PC-3 (cell line): ENCODE measurements at places on chromosomes 12 and 14. TPM values are rescaled to one million over a fixed set of nuclear protein-coding genes. Genes with fewer than 3 reads are reported as not detected.

DNA sequence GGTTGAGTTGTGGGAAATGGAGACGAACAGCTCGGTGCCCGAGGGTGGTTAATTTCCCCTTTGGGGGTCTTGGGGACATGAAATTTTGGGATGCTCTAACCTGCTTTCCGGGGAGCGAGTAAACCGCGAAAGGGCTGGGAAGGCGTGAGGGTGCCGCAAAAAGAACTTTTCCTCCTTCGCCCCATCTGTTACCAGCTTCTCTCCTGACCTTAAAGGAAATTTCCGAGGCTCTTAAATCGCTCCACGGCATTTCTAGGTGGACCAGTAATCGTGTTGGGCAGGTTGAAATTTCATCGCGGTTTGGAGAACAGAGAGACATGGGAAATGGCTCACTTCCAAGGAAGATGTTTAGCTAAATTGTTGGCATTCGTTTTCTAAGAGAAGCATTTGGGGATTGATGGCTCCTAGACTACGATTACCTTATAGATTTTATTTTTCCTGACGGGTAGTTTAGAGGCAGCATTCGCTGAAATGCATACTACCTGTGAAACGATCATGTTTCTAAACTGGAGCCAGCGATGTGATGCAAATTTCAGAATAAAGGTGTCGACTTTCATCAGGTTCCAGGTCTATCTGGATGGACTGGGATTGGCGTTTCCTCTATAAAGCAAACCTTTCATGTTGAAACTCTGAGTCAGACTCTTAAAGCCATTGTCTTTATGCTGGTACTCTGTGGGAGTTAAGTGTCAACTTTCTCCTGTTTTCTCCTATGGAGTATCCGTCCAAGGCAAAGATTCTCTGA lies 414.5 kb downstream of the PCNX1 start:
- peaks cover 26% of the 10 kb centered on the region for H3K4me1 ChIP-seq
- H3K27me3 ChIP-seq: no peaks in the 10 kb centered on the region
- peak overlapping the region; percentile 90 for H3K27ac ChIP-seq
- 0 out of 2 replicates have a peak, but pooled peaks cover 7% of the 10 kb centered on the region for H3K36me3 ChIP-seq

GRCh38 chr12:4270831-4271716 lies 2.5 kb upstream of the CCND2 start:
- no peaks in the 10 kb centered on the region for H3K36me3 ChIP-seq
- H3K4me1 ChIP-seq: no peaks in the 10 kb centered on the region
- no peak overlapping the region for H3K4me3 ChIP-seq
- peaks cover 87% of the 10 kb centered on the region for H3K27me3 ChIP-seq

GRCh38 chr14:103460415-103460814 lies 62.2 kb downstream of the CKB start:
- no peak overlapping the region for H3K27ac ChIP-seq
- no peaks in the 10 kb centered on the region for H3K27me3 ChIP-seq
- H3K4me1 ChIP-seq: no peaks in the 10 kb centered on the region
- no peak for DNase-seq
- peaks cover 35% of the 10 kb centered on the region; the same call in 1 of the 2 replicates for H3K36me3 ChIP-seq

DNA sequence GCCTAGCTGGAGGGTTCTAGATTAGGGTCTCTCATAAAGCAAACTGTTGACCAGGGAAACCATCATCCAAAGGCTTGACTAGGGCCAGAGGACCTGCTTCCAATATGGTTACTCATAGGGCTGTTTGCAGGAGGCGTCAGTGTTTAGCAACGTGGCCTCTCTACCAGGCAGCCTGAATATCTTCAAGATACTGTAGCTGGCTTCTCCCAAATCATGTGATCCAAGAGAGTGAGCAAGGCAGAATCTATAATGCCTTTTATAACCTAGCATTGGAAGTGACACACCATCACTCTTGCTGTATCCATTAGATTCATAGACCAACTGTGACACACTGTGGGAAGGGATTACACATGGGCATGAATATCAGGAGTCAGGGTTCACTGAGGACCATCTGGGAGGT lies 17.3 kb downstream of the TPH2 start:
- H3K4me1 ChIP-seq: peaks cover 10% of the 10 kb centered on the region; the same call in 1 of the 2 replicates
- DNase-seq: no peak
- no peaks in the 10 kb centered on the region for H3K36me3 ChIP-seq
- no peak overlapping the region for H3K27ac ChIP-seq
- no peaks in the 10 kb centered on the region for H3K27me3 ChIP-seq

- no peak for DNase-seq
- no peak overlapping the region for H3K4me3 ChIP-seq
- no peaks in the 10 kb centered on the region for H3K4me1 ChIP-seq
- H3K27me3 ChIP-seq: no peaks in the 10 kb centered on the region
Observed at GRCh38 chr12:49794811-49795653, 33.2 kb downstream of the NCKAP5L start.

DNA sequence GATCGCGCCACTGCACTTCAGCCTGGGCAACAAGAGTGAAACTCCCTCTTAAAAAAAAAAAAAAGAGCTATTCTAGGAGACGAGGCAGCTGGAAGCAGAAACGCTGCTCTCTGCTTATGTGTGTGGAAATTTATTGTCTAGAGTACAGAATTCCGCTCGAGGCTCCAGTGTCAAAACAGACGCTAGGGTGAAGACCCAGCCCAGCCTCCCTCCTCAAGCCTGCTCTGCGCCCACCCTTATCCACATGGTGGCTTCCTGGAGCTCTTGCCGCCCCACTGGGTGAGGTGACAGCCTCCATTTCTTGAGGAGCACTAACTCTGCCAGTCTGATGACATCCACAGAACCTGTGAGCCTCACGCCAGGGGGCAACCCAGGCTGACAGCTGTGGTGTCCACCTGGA lies 49.5 kb upstream of the DLK1 start:
- H3K27me3 ChIP-seq: no peaks in the 10 kb centered on the region
- H3K27ac ChIP-seq: no peak overlapping the region
- no peak for DNase-seq
- no peak overlapping the region for H3K4me3 ChIP-seq
- no peaks in the 10 kb centered on the region for H3K36me3 ChIP-seq
- peaks cover 16% of the 10 kb centered on the region for H3K4me1 ChIP-seq

GRCh38 chr12:132761032-132761920 lies at the start of gene ANKLE2:
TSS of gene ANKLE2 (minus strand) at chr12:132761832. CDS start at chr12:132761798, 34 bp downstream.
- H3K27me3 ChIP-seq: no peaks in the 10 kb centered on the region
- peaks cover 7% of the 10 kb centered on the region; the same call in 1 of the 2 replicates for H3K36me3 ChIP-seq
- peaks cover 15% of the 10 kb centered on the region for H3K4me1 ChIP-seq
- H3K27ac ChIP-seq: peak within 1 kb of the TSS; percentile 86
- peak within 1 kb of the TSS; percentile 77 for H3K4me3 ChIP-seq

- H3K27me3 ChIP-seq: no peaks in the 10 kb centered on the region
- H3K4me3 ChIP-seq: no peak overlapping the region
- H3K36me3 ChIP-seq: no peaks in the 10 kb centered on the region
- DNase-seq: no peak
Observed at GRCh38 chr12:93536111-93536765, 36.2 kb upstream of the SOCS2 start.

DNA sequence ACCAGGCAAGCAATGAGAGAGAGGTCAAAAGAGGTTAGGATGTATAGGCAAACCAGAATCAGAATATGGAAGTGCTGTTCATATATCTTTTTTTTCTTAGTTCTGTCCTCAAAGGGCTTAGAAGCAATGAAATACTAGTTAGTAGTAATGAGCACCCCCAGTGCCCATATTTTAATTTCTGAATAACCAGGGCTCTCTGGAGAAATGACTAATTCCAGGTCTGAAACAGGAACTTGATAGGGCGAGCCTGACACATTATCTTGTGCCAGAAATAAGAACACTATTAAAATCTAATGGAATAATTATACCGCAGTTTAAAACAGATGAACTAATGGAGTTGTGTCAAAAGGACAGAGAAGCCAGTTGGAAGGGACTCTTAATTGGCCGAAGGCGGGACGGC lies 30.9 kb downstream of the BICDL1 start:
- no peaks in the 10 kb centered on the region for H3K27me3 ChIP-seq
- H3K27ac ChIP-seq: peak overlapping the region; percentile 37; the same call in 1 of the 2 replicates
- no peak for DNase-seq
- H3K4me3 ChIP-seq: no peak overlapping the region

DNA sequence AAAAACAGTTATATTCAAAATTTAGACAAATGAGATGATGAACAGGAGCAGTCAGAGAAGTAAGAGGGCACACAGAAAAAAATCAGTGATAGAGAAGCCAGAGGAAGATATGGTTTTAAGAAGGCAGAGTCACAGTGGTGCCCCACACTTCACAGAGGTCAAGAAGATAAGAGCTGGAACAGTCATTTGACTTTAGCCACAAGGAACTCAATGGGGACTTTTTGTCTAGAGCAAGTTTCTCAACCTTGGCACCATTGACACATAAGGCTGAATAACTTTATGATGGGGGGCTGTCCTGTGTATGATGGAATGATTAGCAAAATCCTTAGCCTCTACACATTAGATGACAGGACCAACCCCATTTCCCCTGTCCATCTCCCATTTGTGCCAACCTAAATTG lies 172.8 kb upstream of the PLEKHG7 start:
- H3K27me3 ChIP-seq: no peaks in the 10 kb centered on the region
- H3K27ac ChIP-seq: no peak overlapping the region
- H3K4me1 ChIP-seq: no peaks in the 10 kb centered on the region
- DNase-seq: no peak
- H3K4me3 ChIP-seq: no peak overlapping the region

DNA sequence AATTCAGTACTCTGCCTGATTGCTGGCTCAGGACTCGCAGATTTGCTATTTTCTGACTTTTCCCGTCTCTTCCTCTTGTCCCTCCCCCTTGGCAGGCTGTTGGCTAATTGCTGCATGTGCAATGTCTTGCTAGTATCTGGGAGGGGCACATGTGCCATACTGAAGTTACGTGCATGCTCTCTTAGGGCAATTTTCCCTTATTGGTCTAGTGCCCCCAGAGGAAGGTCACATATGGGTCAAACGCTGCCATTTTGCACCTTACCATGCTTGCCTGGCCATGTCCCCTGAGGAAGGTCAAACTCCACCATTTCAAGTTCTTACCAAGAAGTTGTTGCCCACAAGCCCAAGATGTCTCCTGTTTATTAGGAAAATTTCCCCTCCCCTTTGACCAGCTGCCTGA lies 13.9 kb upstream of the ERC1 start:
- no peak overlapping the region for H3K4me3 ChIP-seq
- H3K27me3 ChIP-seq: no peaks in the 10 kb centered on the region
- no peak overlapping the region for H3K27ac ChIP-seq
- no peak for DNase-seq

DNA sequence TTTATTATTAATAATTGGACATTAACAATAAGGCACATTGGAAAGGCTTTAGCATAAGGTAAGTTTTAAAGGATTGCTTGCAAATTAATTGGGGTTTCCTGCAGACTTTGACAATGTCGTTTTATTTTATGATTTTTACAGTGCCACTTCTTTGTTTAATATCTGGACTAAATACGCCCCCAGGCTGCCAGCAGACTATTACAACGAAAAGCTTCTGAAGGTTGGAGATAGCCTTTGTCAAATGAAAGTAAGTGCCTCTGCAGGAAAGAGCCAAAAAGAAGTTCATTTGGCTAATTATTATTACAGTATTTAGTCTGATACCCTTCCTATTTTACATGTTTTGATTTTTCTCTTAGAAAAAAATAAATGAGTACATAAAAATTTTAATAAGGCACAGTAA lies 11.3 kb downstream of the CFAP54 start:
- no peaks in the 10 kb centered on the region for H3K27me3 ChIP-seq
- no peaks in the 10 kb centered on the region for H3K36me3 ChIP-seq
- H3K4me3 ChIP-seq: peak overlapping the region; percentile 14; the same call in 1 of the 2 replicates
- peaks cover 27% of the 10 kb centered on the region for H3K4me1 ChIP-seq
- peak overlapping the region; percentile 84 for H3K27ac ChIP-seq

DNA sequence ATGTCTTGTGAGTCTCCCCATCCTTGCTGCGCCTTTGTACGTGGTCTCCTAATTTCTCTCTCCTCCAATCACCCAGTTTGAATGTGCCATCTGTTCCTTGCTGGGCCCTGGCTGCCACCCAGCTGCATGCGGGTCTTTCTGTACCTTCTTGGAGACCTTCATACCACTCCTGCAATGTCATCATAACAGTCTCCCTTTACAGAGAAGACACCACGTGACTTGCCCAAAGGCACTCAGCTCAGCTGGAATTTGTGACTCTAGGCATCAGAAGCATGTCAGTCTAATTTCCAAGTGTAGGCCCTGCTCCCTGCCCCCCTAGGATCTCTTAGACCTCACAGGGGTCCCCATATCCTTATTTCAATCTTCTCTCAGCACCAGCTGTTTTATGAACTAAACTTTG lies 284.2 kb downstream of the TTC8 start:
- H3K27me3 ChIP-seq: no peaks in the 10 kb centered on the region; the same call in 1 of the 2 replicates
- no peak for DNase-seq
- no peaks in the 10 kb centered on the region for H3K36me3 ChIP-seq

DNA sequence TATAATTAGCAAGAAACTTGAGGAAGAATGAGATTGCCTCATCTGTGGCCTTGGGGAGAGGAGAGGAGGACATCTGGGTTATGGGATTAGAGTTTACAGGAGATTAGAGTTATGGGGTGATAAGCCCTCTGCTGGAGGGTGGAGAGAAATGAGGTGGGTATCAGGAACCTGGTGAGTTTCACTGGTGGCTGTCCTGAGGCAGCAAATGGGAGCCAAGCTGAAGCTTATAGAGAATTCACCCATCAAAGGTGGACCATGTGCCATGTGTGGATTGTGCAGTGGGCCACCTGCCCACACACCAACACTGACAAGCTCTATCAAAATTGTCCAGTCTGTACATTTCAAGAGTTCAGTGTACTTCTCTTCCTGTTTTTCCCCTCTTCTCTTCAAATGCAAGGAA lies 135.3 kb downstream of the AEBP2 start:
- H3K4me3 ChIP-seq: no peak overlapping the region
- H3K27me3 ChIP-seq: no peaks in the 10 kb centered on the region
- H3K36me3 ChIP-seq: no peaks in the 10 kb centered on the region
- DNase-seq: no peak
- H3K27ac ChIP-seq: no peak overlapping the region
- H3K4me1 ChIP-seq: peaks cover 7% of the 10 kb centered on the region; the same call in 1 of the 2 replicates

- DNase-seq: no peak
- no peaks in the 10 kb centered on the region for H3K36me3 ChIP-seq
- H3K27ac ChIP-seq: no peak overlapping the region
- H3K27me3 ChIP-seq: peaks cover 78% of the 10 kb centered on the region
Observed at GRCh38 chr14:58701156-58701555, 63.4 kb downstream of the DACT1 start.

GRCh38 chr12:127398016-127398710 lies 868.8 kb upstream of the TMEM132C start:
- DNase-seq: no peak
- H3K4me1 ChIP-seq: peaks cover 48% of the 10 kb centered on the region
- no peaks in the 10 kb centered on the region for H3K27me3 ChIP-seq
- no peak overlapping the region for H3K27ac ChIP-seq
- H3K36me3 ChIP-seq: no peaks in the 10 kb centered on the region

DNA sequence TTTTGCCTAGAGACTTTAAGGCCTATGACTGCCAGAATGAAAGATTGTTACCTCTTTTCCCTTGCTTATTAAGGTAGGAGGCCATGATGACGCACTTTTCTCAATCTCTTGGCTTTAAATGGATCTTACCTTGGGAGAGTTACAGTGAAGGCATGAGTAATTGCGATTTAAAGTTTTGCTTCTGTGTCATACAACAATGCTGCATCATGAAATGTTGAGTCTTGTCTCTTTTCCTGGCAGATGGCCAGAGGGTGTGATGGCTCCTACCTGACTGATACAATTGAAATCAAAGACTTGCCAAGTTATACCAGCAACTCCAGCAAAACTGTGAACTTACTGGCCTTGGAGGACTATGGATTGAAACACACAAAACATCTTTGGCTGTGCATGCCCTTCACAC lies 17.2 kb upstream of the LRRK2 start:
- no peaks in the 10 kb centered on the region for H3K27me3 ChIP-seq
- DNase-seq: peak; percentile 13
- no peaks in the 10 kb centered on the region for H3K36me3 ChIP-seq
- no peak overlapping the region for H3K4me3 ChIP-seq
- H3K4me1 ChIP-seq: no peaks in the 10 kb centered on the region

ERBB3 gene
- 28.0 and 40.6 TPM in 2 replicates for total RNA-seq

SYNDIG1L gene
- not detected in 2 replicates for total RNA-seq

FGF23 gene
- total RNA-seq: not detected in 2 replicates

FSCB gene
- total RNA-seq: 0.12 and 0.15 TPM in 2 replicates

M6PR gene
- total RNA-seq: 112 and 137 TPM in 2 replicates

DTX1 gene
- total RNA-seq: not detected in 2 replicates

RERG gene
- total RNA-seq: not detected in 2 replicates

GLT1D1 gene
- not detected in 2 replicates for total RNA-seq
